Coronary artery (tissue), 2 donors: ENCODE measurements at places on chromosomes 3 and 15.

DNA sequence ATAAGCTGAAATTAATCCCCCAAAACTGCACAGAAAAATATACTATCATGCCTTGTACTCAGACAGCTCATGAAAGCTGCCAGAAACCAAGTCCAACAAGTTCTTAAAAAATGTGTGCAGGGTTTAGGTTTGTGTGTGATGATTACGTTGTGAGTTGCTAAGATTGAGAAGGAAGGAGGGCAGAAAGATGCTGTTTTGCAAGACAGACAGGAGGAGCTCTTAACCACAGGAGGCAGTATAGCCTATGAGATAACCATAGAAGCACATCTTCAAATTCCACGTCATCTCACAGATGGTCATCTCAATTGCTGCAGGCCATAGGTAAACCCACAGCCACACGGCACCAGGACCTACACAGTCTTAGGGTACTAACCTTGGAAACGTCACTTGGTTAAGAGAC, 191.9 kb downstream of the STT3B start:
- no peak for DNase-seq

DNA sequence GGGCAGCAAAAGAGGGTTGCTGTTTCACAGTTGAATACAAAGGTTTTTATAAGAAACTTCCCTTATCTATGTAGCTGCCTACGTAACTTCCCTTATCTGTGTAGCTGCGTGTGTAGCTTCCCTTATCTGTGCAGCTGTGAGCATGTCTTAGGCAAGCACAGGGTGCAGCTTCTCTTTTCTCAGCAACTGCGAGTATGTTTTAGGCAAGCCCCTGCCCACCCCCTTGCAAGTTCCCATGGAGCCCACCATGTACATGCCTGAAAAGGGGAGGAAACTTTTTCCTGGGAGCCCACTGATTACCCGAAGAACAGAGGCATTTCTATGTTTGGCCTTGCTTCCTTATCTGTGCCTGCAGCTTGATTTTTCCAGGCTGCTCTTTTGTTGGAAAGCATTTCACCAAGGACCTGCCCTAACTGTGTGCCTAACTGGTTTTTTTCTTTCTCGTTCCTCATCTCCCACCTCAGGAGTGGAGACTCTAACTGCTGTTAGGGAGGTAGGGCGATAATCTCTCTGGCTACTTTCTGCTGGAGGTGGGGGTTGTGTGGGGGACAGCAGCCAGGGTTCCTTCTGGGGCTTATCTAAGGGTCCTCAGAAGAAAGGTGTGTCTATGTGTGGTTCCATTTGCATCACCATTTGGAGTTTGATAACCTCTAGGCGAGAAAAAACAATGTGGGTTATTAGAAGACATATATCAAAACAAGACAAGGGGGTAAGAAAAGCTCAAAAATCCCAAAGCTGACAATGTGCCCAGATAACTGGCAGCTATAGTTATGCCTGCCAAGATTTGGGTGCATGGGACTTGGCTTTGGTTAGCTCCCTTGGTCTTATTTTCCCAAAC, 26.0 kb downstream of the SORD start:
- DNase-seq: no peak

DNA sequence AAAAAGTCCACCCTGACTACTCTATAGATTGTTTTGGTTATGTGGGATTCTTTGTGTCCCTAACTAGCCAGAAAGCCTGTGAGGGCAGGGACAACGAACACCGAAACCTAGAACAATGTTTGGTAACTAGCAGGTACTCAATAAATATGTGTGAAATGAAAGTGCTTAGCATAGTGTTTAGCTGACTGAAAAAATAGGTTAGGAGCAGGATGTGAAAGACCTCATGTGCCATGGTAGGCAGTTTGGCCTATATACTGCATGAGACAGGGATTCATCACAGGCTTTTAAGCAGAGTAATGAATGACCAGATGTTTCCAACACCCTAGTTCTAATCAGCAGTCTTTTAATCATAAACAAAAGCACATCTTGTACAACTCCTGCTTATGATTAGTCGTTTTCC, 64.2 kb downstream of the MYO5A start:
- no peak for DNase-seq

- DNase-seq: no peak
Measured at GRCh38 chr3:83033133-83033532, 1271.7 kb upstream of the GBE1 start.
